ENCODE measurements at places on chromosomes 16 and 17.

GRCh38 chr17:5598457-5598856 is 14.1 kb upstream of the NLRP1 start:
- DNase-seq = no peak

GRCh38 chr17:67818110-67819002 is 6.9 kb upstream of the BPTF start:
- no peak for DNase-seq

DNA sequence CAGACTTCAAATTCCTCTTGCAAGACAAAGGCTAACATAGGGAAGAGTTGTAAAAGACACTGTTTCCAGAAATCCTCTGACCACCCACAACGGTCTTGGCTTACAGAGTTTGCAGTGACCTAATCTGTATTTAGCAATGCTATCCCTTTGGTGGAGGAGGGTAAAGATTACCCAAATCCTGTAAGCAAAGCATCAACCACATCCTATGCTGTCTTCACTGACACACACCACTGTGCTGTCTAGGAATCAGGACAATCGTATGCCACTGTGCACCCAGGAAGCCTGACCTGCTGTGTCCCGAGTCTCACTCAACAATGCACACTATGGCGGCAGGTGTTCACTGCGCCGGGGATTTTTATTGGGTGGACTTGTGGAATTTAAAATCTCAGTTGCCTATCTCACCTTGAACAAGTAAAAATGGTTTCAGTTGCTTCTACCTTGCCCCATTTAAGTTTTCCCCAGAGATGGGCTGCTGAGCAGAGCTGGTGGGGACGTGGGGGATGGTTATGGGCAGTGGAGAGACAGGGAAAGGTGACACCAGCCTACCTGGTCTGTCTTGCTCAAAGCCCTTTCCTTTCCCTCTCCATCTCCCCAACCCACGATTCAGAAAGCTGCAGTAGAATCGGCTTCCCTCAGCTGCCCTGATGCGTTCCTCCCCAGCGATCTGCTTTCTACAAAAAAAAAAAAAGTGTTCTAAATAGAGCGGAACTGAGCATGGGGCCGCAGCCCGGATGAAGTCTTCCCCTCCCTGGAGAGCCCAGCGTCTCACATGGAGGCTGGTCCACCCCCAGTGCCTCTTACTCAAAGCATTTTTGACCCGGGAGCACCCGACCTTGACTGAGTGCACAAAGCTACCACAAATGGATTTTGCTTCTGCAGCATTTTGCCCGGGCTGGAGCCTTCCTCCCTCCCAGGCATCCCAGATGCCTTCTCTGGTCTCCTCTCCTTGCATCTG is 271.5 kb downstream of the SOX9 start:
- no peak for DNase-seq

DNA sequence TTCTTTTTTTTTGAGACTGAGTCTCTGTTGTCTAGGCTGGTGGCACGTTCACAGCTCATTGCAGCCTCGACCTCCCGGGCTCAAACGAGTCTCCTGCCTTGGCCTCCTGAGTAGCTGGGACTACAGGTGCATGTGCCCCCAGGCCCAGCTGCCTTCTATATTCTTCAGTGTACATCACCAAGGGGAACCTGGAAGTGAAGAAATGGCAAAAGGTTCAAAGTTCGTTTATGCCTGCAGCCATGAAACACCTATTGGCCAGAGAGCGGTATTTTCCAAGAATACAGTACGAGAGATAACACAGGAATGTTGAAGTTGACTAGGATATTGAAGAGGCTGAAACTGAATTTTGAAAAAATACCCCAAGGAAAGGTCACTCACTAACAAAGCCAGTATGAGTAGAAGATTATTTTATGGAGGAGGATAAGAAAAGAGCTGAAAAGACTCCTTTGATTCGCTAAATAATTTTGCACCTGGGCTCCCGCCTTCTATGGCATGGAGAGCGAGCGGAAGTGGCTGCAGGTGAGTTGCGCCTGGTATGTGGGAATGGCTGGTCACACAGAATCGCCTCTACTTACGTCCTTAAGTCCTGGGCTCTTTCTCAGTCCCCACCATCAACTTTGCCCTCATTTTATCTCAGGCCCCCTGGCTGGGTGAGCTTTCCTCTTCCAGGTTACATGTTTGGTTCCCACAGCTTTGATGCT is 9.8 kb downstream of the ST6GALNAC1 start:
- no peak for DNase-seq

DNA sequence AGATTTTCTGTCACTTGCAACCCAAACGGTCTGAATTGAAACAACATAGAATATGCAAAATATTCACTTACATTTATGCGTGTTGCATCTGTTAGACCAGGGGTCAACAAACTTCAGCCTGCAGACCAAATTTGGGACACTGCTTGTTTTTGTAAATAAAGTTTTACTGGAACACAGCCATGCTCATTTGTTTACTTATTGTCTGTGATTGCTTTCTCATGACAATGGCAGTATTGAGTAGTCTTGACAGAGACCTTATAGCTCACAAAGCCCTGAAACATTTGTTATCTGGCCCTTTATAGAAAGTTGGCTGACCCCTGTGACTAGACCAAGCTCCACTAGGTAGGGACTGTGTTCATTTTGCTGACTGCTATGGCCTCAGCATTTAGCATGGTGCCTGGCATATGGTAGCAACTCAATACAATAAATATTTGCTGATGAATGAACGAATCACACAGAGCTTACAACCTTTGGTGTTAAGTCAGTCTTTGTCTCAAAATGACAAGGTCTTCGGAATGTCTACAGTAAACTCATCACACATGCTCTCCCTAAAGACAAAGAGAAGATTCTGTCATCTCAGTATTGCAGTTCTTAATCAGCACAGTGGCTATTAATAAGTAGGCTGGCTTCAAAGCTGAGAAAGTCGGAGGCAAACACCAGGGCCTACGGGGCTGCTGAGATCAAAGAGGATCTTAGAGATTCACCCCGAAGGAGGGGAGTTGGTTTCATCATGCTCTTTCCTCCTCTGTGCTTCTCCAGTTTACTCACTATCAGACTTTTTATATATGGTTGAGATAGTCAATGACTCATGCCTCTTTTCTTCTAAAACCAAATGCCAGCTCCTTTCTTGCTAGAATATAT is 95.2 kb upstream of the AXIN2 start:
- DNase-seq = peak; percentile 84

DNA sequence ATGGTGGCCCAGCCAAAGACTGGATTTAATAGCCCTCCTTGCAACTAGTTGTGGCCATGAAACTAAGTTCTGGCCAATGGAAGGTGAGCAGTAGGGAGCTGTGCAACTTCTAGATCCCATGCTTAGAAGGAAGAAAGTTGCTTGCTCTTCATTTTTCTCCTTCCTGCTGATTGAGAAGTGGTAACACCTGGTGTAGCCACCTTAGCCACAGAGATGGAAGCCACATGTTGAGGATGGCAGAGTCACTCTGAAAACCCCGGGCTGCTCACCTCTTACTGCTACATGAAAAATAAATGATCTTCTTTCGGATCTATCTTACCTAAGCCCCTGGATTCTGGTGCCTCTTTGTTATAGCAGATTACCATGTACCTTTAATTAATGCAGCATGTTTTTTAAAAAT is 10.3 kb upstream of the ATP5MC1 start:
- no peak for DNase-seq

DNA sequence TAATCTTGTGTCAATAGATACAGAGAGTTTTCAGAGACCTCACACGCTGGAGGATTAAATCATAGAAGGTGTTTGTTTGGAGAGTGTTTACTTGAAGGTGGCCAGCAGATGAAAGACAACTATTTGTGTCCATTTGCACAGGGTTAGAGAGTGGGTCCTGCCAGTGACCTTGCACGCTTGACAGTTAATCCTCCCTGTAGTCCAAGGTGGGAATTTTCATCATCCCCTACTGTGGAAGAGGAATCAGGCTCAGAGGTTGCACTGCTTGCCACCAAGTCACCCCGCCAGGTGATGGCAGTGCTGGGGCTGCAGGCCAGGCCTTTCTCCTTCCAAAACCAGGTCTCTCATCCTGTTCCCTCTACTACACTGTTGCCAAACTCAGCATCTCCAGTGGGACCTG is 12.3 kb downstream of the CDH1 start:
- DNase-seq = no peak

- no peak for DNase-seq
Measured at GRCh38 chr16:15513156-15513555, 78.8 kb downstream of the BMERB1 start.

- peak; percentile 30 for DNase-seq
Measured at GRCh38 chr17:40307001-40307730, 1.8 kb upstream of the RARA start.

DNA sequence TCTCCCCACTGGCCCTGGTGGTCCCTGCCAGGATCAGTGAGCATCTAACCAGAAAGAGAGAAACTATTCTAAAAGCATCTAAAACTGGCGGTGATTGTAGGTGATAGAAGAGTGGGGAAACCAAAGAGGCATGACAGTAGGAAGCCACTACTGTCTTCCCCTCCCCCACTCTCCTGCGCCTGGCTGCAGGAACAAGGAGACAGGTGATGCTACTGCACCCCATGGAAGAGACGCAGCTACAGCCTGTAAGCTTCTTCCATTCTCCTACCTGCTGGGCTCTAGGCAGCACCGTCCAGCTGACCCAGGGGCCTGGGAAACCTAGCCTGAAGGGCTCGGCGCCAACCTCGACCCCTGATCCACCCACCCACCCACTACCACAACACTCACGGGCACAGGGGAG is 32.4 kb upstream of the CSNK2A2 start:
- DNase-seq = no peak

- DNase-seq = no peak
Measured at GRCh38 chr16:49543631-49543946, 170.0 kb downstream of the C16orf78 start.

DNA sequence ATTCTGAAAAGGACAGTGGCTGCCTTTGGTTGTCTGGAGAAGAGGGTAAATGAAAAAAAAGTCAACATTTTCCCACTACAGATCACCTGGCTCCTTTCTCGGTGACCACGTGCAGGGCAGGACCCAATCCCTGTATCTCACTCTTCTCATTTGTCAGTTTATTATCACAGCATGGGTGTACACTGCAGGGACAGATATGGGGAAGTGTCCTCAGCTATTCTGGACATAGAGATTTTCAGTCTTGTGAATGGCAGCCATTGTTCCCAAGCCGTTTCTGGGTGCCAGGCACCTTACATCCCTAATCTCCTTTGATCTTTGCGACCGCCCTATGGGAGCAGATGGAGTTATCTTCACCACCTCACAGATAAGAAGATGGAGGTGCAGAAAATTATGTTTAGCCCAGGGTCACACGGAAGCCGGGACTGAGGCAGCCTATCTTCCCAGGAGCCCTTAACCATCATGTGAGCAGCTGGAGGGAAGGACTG is 7.2 kb downstream of the ADORA2B start:
- DNase-seq = no peak

- DNase-seq = no peak
Measured at GRCh38 chr16:85173146-85173980, 61.1 kb upstream of the CIBAR2 start.

- no peak for DNase-seq
Measured at GRCh38 chr16:35249051-35249450, 1789.6 kb downstream of the TP53TG3F start.

DNA sequence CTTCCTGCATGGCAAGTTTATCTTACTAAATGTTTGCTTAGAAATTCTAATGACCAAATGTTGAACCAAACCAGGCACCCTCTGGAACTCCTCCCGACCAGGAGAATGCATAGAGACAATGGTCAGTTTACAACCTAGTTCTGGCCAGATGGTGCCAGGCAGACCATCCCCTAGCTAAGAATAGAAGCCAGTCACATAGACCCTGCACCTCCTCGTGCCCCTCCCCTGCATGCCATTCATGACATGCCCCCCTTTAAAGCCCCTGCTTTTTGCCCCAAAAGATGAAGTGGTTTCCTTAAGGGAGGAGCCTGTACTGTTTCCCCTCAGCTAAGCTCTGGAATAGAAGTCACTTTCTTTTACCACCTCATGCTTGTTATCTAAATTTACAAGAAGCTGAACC is 6.6 kb upstream of the CPHXL start:
- DNase-seq = no peak

- peak; percentile 75 for DNase-seq
Measured at GRCh38 chr17:48037036-48037837, at the start of gene COPZ2. COPZ2 (minus strand) TSS chr17:48037797; CDS start chr17:48037777, 20 bp downstream.

All from activated naive CD4-positive, alpha-beta T cell treated with anti-CD3 and anti-CD28 coated beads for 36 hours (primary cell).